Effector memory CD4-positive, alpha-beta T cell (primary cell): ENCODE measurements at places on chromosomes 2 and 18.

DNA sequence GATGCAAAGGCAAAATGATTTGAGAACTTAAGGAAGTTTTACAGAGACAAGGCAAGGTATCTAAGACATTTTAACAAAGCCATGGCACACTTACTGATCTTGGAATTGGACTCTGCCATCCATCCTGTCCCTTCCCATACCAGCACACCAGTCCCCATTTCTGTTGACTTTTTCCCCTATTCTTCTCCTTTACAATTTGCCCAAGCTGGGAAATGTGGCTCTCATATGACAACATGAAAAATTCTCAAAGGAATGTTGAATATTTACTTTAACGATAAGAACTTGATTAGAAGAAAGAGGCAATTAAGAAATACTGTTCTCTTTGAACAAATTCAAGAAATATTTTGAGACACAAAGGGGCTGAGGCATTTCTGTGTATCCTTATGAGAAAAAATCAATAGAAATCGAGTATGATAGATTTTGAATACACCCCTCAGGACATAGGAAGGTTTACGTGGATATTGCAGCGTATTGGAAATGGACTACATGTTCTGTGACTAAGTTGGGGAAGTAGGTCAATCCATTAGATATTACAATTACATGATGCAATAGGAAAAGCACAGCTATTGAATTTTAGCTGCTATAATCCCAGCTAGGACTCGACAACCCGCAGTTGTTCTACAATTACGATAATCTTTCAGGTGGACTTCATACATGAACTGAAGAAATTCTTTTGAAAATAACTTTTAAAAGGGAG is 201.6 kb downstream of the TRIB2 start:
- no peak for DNase-seq

DNA sequence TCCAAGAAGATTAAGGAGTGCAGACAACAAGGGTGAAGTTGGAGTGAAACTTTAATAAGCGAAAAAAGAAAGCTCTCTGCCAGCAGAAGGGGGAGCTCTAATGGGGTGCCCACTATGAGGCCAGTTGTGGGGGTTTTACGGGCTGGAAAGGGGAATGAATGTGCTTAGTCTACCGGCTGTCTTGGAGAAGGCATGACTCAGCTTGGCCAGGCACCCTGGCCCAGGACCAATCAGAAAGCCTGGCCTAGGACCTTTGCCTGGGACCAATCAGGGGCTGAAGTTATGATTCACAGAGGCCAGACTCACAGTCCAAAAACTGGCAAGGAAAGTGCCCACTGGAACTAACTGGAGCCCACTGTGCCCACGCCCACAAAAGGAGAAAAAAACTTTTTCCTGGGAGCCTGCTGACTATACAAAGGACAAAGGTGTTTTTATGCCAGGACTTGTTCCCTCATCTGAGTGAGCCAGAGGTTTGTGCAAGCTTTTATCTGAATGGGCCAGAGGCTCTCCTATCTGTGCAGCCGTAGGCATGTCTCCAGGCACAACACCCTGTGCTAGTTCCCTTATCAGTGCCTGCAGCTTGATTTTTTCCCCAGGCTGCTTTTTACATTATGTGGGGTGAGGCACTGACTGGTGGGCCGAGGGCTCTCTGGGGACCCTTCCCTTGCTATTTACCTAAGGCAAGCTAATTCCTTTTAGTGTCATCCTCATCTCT is 18.6 kb downstream of the CMPK2 start:
- DNase-seq = no peak

DNA sequence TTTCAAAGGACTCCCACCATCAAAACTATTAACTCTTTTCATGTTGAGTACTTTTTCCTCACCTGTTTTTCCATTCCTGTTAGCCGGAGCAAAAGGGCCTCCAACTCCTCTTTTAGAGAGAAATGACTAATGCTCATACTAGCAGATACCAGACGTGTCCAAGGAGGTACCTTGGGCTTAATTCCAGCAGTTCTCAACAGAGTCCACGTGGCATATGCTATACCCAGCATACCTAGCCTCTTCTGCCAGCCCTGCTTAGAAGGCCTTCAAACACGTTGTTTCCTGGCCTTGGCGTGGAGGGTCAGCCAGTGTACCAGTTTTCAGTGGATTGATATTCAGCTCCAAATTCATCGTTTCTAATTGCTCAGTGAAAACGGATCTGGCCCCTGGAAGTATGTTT is 123.9 kb downstream of the MGAT5 start:
- DNase-seq = no peak

DNA sequence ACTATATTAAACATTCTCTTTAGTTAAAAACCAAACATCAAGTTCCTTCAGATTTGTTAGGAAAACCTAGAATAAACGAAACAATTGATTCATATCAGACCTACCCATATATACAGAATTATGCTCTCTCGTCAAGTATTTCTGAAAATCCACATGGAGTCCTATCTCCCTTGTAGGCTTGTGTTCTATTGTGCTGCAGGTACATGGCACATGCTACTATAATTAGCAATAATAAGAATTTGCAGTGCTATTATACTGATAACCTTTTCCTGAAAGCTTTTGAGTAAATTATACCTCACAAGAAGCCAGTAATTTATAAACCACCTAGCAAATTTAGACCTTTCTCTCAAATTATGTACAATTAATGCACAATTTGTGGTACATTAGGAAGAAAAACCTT is 158.6 kb upstream of the STK17B start:
- DNase-seq = no peak
